Substantia nigra (tissue), 51 donors: ENCODE measurements at places on chromosomes 2 and 18.

GRCh38 chr18:32754508-32755263 is 18.1 kb downstream of the KLHL14 start:
- no peak for DNase-seq

GRCh38 chr2:161418715-161419637 is 2.9 kb downstream of the TBR1 start:
- DNase-seq, result no peak

GRCh38 chr2:53530126-53530525 is 237.5 kb upstream of the CHAC2 start:
- no peak for DNase-seq

DNA sequence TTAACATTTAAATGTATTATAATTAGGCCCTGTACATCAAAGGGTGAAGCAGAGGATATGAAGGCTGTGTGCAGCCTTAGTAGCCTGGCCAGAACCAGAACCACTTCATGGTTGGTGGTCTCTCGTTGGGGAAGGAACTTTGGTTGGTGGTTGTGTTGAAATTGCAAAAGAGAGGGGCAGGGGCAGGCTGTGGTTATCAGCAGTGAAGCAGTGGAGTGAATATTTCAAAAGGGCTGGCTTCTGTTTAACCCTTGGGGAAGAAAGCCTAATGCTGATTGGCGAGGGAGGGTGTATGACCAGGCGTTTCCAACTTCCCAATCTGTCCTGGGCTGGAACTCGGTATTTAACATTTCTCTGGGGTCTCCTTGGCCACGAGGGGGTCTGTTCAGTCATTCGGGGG is 51.2 kb upstream of the LYPD6B start:
- DNase-seq, result no peak

DNA sequence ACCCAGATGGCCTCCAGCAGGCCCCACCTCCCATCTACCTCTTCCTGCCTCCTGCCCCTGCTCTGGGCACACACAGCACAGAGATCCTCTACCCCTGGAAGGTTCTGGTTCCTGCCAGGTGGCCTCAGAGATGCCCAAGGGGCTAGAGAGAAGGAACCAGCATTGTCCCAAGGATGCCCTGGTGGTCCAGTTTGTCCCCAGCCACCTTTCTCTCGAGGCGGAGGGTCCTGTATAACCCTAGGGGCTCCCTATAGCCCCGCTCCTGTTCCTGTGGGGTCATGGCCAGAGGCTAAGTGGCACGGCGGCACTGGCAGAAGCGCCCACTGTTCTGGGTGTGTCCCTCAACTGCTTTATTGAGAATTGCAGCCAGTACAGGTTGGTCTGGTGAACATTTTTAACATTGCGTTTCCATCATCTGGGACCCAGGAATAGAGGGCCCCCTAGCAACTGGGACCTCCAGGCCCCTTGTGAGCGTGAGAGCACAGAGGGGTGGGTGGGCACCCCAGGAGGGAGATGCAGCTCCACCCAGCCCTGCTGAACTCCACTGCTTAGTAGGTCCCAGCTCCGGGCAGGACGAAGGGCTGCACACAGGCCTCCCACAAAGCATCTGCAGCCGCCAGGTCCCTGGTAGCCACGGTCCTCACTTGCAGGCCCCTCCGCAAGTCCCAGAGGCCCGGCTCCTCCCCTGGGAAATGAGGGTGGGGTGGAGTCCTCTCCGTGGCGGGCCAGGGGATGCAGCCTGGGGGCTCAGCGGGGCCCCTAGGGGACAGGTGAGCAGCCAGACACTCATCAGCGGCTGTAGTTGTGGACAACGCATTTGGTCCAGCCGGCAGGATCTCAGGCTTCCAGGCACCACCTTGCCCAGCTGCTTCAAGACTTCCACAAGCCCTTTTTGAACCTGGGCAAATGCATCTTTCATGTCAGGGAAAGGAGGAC is 33.1 kb downstream of the GPC1 start:
- DNase-seq, result no peak

GRCh38 chr2:26178746-26179436 is 6.0 kb downstream of the GAREM2 start:
- peak; percentile 24 for DNase-seq

- DNase-seq, result no peak
These were observed 37.4 kb upstream of the FAP start for GRCh38 chr2:162280654-162281053.

- no peak for DNase-seq
These were observed 269.9 kb upstream of the SETBP1 start for GRCh38 chr18:44410740-44411139.

DNA sequence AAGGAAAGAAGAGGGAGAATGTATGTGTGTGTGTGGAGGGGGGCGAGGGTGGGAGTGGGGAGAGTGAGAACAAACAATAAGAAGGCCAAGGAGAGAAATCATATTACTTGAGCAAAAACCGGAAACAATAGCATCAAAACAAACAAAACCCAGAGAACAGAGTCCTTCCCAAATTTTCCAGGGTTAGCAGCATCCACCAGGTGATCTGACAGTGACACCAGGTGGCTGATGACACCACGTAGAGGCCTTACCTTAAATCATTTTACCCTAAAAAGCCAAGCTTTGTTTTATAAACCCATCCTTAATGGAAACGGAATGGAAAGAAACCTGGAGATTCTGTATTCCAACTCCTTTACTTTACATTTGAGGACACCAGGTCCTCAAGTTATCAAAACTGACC is 42.9 kb downstream of the CDCA7 start:
- no peak for DNase-seq

- DNase-seq, result no peak
These were observed 4.9 kb upstream of the IL1B start for GRCh38 chr2:112841295-112842044.
